ENCODE measurements at places on chromosomes 2 and 18.

DNA sequence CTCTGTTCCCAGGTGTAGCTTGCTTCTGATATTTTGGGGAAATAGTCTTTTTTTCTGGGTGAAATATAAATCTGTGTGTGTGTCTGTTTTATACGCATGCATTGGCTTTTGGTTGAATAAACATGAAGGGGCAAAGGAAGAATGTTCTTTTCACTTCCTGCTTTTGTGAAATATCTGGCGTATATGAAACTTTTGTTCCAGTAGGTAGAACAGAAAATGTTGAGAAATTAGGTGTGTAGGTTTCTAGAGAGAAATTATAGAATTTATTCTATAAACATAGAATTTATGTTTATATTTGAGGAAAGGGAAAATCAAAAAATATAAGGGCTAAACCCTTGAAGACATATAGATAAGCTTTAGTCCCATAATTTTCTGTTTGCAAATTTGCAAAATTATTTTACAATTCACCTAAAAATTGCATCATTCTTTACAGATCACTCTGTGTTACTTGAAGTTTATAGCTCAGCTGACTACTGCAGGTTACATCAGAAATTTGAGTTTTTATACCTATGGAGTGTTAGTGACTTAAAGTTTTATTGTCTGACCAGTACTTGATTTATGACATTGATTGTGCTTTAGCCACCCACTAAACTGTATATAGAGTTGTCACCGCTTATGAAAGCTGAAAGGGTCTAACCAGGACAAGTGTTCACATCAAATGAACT is 116.1 kb downstream of the FAM117B start:
- DNase-seq = no peak

GRCh38 chr2:41972819-41973218 is 75.0 kb upstream of the PKDCC start:
- DNase-seq = no peak

DNA sequence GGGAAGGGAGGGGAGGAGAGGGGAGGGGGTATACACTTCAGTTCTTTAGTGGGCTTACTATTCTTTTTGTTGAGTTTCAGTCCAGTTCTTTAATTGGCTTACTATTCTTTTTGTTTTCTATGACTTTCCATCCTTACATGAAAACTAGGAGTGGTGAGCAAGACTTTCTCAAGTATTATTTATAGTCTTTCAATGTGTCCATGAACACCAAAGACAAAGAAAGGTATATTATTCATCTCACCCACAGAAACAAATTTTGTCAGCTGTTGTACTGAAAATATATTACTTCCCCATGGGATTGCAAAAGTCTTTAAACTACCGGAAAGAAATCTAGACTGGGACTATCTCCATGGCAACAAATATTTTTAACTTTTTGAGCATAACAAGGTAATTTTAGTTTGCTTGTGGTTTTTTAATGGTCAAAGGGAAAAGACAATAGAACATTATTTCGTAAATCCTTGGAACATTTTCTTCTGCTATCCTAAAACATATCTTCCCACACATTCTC is 17.6 kb downstream of the ADAM17 start:
- no peak for DNase-seq

- DNase-seq = no peak
These were observed 159.5 kb upstream of the NDUFV2 start for GRCh38 chr18:8942909-8943545.

GRCh38 chr2:25201265-25201664 is 32.9 kb upstream of the POMC start:
- DNase-seq = no peak

GRCh38 chr2:142100970-142101369 is 29.8 kb downstream of the LRP1B start:
- no peak for DNase-seq
